ENCODE measurements at places on chromosomes 4 and X. TPM values are rescaled to one million over a fixed set of nuclear protein-coding genes. Genes with fewer than 3 reads are reported as not detected.

DNA sequence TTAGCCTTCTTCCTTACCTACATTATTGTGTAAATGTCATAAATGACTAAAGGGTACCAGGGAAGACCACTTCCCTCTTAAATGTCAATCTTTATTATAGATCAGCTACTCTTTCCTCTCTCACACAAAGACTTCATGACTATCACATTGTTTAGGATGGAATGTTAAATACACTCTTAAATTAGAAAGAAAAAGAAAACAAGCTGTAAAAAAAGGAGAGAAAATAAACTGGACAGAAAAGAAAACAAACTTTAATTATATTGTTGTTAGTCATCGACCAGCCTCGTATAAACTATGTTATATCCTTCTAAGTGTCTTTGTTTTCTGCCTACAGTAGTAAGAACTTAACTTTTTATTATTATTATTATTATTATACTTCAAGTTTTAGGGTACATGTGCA lies 666.4 kb upstream of the NR3C2 start:
- H3K36me3 ChIP-seq = no peaks in the 10 kb centered on the region
- H3K27me3 ChIP-seq = no peaks in the 10 kb centered on the region
- no peak overlapping the region for H3K27ac ChIP-seq
- no peak overlapping the region for H3K4me3 ChIP-seq
- no peak for DNase-seq

DNA sequence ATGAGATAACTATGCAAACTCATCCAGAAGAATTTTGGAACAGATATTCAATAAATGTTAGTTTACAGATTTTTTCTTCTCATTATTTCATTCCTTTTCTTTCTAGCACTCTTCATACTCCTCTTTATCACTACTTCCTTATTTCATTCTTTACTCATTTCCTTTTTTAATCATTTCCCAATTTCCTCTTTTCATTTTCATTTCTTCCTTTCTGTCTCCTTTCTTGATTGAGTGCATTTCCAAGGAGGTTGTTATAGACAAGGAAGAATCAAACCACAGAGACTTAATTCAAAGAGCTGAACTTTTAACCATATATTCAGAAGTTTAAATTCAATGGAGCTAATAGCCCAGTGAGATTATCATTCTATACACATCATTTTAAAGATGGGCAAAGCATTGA lies 600.7 kb downstream of the ARAP2 start:
- H3K27ac ChIP-seq = no peak overlapping the region
- no peak overlapping the region for H3K4me3 ChIP-seq
- no peaks in the 10 kb centered on the region for H3K36me3 ChIP-seq
- no peaks in the 10 kb centered on the region for H3K27me3 ChIP-seq
- H3K4me1 ChIP-seq = no peaks in the 10 kb centered on the region

GRCh38 chrX:150049647-150050046 lies 111.4 kb upstream of the EOLA2 start:
- no peaks in the 10 kb centered on the region for H3K4me1 ChIP-seq
- no peaks in the 10 kb centered on the region for H3K27me3 ChIP-seq
- no peak overlapping the region for H3K4me3 ChIP-seq

The PPP3CA gene
- 12.9 TPM for total RNA-seq

- H3K27ac ChIP-seq = no peak overlapping the region
- H3K27me3 ChIP-seq = no peaks in the 10 kb centered on the region
- H3K4me3 ChIP-seq = no peak overlapping the region
- H3K4me1 ChIP-seq = no peaks in the 10 kb centered on the region
These were observed 130.8 kb downstream of the PPARGC1A start for GRCh38 chr4:23759066-23759465.

The TRPC5OS gene
- not detected for total RNA-seq

The OPRPN gene
- not detected for total RNA-seq

DNA sequence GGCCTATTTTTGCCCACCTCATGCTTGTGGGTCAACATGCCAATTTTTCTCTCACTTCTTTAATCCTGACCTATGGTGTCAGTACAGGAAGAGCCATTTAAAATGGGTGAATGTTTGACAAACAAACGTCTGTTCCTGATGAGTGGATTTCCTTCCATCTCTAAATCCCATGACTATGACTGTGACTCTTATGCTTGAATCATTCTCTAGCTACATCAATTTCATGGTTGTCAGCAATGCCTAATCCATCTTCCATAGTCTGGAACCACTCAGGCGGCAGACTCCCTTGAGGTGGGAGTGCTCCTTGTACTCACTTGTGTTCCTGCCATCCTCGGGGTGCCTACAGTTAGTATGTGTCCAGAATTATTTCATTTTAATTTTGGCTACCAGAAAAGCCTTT lies 194.9 kb upstream of the RPS6KA3 start:
- H3K27ac ChIP-seq = no peak overlapping the region
- no peaks in the 10 kb centered on the region for H3K27me3 ChIP-seq
- H3K36me3 ChIP-seq = no peaks in the 10 kb centered on the region
- no peak for DNase-seq
- H3K4me1 ChIP-seq = no peaks in the 10 kb centered on the region

DNA sequence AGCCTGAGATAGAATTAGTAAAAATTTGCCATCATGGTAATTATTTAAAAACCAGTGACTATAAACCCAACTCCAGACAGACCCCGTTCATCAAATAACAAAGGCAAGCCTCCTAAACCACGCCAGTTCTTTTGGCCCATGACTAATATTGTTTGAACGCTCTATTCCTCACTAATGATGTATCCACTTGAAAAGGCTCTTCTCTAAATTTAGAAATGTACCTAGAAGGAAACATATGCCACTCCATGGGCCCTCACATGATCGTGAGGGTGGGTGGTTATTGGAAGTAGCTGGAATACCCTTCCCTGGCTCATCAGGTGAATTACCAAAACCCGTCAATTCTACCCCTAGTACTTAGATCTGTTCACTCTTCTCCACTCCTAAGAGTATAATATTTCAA lies 249.2 kb downstream of the COL25A1 start:
- no peak overlapping the region for H3K4me3 ChIP-seq
- H3K27me3 ChIP-seq = no peaks in the 10 kb centered on the region
- H3K27ac ChIP-seq = no peak overlapping the region

GRCh38 chr4:36399762-36400353 lies 118.4 kb downstream of the DTHD1 start:
- H3K4me1 ChIP-seq = no peaks in the 10 kb centered on the region
- no peaks in the 10 kb centered on the region for H3K27me3 ChIP-seq
- peak; percentile 41 for DNase-seq
- no peak overlapping the region for H3K4me3 ChIP-seq
- H3K27ac ChIP-seq = no peak overlapping the region
- H3K36me3 ChIP-seq = no peaks in the 10 kb centered on the region

DNA sequence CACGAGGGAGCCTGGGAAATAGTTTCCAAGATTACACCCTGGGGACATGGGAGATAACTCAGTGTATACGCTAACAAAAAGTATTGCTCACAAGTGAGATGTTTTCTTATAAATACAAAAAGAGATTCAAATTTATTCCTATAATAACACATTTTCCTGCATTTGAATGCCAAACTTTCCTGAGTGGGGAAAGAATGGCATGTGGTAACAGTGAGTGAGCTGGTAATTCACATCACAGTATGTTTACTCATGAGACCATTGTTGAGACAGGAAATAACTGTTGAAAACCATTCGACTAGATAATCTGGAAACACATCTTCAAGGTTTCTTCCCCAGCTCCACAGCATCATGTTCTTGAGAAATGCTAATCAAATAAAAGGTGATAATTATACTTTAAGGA lies 109.1 kb downstream of the TASL start:
- no peak overlapping the region for H3K27ac ChIP-seq
- no peaks in the 10 kb centered on the region for H3K4me1 ChIP-seq
- no peak for DNase-seq
- no peak overlapping the region for H3K4me3 ChIP-seq

GRCh38 chr4:152106113-152106763 lies 345.4 kb upstream of the GATB start:
- H3K4me3 ChIP-seq = no peak overlapping the region
- H3K4me1 ChIP-seq = peaks cover 84% of the 10 kb centered on the region
- H3K27me3 ChIP-seq = no peaks in the 10 kb centered on the region
- DNase-seq = no peak

GRCh38 chr4:19375136-19375804 lies 876.4 kb upstream of the SLIT2 start:
- H3K27ac ChIP-seq = no peak overlapping the region
- no peaks in the 10 kb centered on the region for H3K4me1 ChIP-seq
- DNase-seq = no peak
- no peak overlapping the region for H3K4me3 ChIP-seq
- no peaks in the 10 kb centered on the region for H3K27me3 ChIP-seq
- H3K36me3 ChIP-seq = no peaks in the 10 kb centered on the region

DNA sequence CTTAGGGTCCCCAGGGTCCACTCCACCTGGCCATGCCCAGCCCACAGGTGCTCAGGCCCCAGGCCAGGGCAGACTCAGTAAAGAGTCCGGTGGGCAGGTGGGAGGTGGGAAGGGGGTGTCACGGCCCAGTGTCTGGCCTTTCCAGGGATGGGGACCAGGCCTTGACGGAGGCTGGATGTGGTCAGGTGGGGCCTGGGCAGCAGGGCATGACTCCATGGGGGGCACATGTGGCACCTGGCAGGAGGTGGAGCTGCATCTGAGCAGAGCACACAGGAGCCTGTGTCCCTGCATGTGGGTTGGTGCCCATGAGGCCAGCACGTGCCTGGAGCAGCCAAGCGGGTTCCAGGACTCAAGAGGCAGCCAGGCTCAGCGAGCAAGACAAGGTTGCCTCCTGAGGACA lies 132.9 kb downstream of the FAM53A start:
- no peaks in the 10 kb centered on the region for H3K36me3 ChIP-seq
- H3K27me3 ChIP-seq = no peaks in the 10 kb centered on the region
- DNase-seq = no peak
- peaks cover 30% of the 10 kb centered on the region for H3K4me1 ChIP-seq

The SLC39A8 gene
- total RNA-seq = 18.0 TPM

The POU4F2 gene
- total RNA-seq = not detected

DNA sequence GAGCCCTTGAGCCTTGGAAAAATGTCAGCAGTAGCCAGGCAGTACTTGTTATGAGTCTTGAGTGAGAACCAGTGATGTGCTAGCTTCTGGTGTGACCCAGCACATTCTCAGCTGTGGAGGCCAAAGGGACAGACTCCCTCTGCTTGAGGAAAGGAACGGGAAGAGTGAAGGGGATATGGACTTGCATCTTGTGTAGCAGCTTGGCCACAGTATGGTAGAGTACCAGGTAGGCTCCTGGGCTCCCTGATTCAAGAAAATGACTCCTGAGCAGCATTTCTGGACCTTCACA lies 1601.9 kb upstream of the ADGRL3 start:
- H3K27ac ChIP-seq = no peak overlapping the region
- no peak overlapping the region for H3K4me3 ChIP-seq
- no peaks in the 10 kb centered on the region for H3K27me3 ChIP-seq
- H3K4me1 ChIP-seq = no peaks in the 10 kb centered on the region

GRCh38 chr4:166309286-166309685 lies 436.2 kb downstream of the TLL1 start:
- no peak overlapping the region for H3K27ac ChIP-seq
- H3K4me3 ChIP-seq = no peak overlapping the region
- no peaks in the 10 kb centered on the region for H3K27me3 ChIP-seq
- H3K36me3 ChIP-seq = no peaks in the 10 kb centered on the region
- H3K4me1 ChIP-seq = no peaks in the 10 kb centered on the region

DNA sequence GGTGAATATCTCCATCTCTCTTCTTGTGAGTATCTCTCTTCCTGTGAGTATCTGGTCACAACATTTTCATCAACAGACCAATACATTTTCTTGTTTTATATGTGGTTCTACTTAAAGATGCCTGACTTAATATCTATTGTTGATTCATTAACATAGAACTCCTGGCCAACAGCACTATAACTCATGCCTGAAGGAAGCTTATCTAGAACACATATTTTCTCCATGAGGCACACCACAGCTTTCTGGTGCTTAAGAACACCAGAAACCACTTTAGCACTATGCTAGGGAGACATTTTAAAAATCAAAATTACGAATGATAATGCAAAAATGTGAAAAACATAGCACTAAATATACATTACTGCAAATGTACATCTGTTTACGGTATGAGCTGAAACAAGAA lies 190.4 kb downstream of the GABRB1 start:
- no peak overlapping the region for H3K27ac ChIP-seq
- no peaks in the 10 kb centered on the region for H3K27me3 ChIP-seq
- no peak overlapping the region for H3K4me3 ChIP-seq
- DNase-seq = no peak

DNA sequence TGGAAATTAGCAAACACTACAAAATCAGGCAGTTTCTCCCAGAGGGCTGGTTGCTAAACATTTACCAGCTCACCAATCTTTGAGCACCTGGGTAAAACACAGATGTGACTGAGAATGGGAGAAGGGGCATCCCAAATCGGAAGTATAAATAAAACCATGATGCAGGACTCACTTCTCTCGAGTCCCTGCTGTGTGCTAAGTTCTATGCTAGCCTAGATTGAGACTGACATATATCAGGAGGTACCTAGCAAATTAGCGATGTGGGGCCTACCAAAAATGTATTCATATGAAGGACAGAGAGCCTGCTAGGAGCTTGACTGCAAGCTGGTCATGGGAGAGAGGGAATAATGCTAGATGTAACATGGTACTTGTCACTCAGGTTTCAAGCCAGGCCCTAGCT lies 171.9 kb upstream of the PGRMC2 start:
- H3K4me3 ChIP-seq = no peak overlapping the region
- no peak for DNase-seq
- H3K36me3 ChIP-seq = no peaks in the 10 kb centered on the region
- no peak overlapping the region for H3K27ac ChIP-seq
- no peaks in the 10 kb centered on the region for H3K27me3 ChIP-seq

The PDZD4 gene
- total RNA-seq = 24.8 TPM

The ZNF275 gene
- total RNA-seq = 10.5 TPM

DNA sequence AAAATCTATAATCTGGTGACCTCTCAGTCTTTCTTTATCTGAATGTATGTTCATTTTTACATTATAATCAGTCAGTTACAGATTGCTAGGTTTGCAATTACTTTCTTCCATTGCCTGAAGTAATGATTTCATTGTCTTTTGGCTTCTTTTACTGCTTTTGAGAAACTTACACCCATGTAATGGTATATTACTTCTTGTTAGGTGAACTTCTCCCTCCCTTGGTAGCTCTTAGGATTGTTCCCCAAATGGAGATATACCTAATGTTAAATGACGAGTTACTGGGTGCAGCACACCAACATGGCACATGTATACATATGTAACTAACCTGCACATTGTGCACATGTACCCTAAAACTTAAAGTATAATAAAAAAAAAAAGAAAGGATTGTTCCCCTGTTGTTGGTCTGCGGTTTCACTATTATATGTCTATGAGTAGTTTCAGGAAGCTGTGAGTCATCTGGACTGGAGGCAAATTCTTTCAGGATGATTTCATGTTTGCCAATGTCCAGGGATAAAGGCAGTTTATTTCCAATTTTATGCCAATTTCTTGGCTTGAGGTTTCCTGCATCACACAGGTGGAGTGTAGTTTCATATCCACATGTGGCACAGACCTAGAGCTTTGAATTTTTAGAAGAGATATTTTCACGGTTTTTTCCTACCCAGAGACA lies 21.8 kb downstream of the SPANXC start:
- no peaks in the 10 kb centered on the region for H3K4me1 ChIP-seq
- H3K4me3 ChIP-seq = no peak overlapping the region
- H3K27ac ChIP-seq = no peak overlapping the region
- H3K36me3 ChIP-seq = no peaks in the 10 kb centered on the region

The IGFBP7 gene
- total RNA-seq = not detected

GRCh38 chr4:123233136-123233768 lies 163.3 kb upstream of the SPRY1 start:
- no peak overlapping the region for H3K4me3 ChIP-seq
- no peak overlapping the region for H3K27ac ChIP-seq
- no peaks in the 10 kb centered on the region for H3K27me3 ChIP-seq
- DNase-seq = no peak
- H3K4me1 ChIP-seq = no peaks in the 10 kb centered on the region
- H3K36me3 ChIP-seq = no peaks in the 10 kb centered on the region

The SHROOM2 gene
- total RNA-seq = not detected

- DNase-seq = no peak
- peaks cover 14% of the 10 kb centered on the region for H3K4me1 ChIP-seq
- no peaks in the 10 kb centered on the region for H3K27me3 ChIP-seq
- H3K4me3 ChIP-seq = peak overlapping the region; percentile 46
These were observed 111.0 kb downstream of the ASB9 start for GRCh38 chrX:15158736-15159406.

All from CD4-positive, alpha-beta T cell (primary cell).